Activated T-helper 1 cell treated with anti-CD3 and anti-CD28 coated beads, Interleukin-2, amount 50 U/mL, for 16 hours (primary cell): ENCODE measurements at places on chromosomes 13 and 19.

- DNase-seq = no peak
These were observed 830.2 kb upstream of the SPRY2 start for GRCh38 chr13:81171065-81171647.

DNA sequence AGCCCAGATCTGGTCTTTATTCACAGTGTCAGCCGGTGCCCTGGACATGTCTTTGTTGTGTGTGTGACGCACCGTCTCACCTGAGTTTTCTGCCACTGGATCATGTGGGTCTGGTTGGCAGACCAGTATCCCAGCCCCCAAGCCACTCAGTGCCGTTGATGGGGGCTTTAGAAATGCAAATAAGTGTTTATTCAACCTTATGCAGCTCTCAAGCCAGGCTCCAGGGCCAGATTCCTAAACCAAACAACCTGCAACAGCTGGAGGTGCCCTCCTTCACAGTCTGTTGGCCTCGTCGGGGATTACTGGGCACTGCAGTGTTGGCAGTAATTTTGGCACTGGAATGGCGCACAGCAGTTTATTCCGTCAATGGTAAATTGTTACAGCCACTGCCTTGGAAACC is 21.6 kb downstream of the FAM124A start:
- DNase-seq = no peak

GRCh38 chr19:55080121-55080967 is 4.7 kb downstream of the EPS8L1 start:
- DNase-seq = peak; percentile 32

DNA sequence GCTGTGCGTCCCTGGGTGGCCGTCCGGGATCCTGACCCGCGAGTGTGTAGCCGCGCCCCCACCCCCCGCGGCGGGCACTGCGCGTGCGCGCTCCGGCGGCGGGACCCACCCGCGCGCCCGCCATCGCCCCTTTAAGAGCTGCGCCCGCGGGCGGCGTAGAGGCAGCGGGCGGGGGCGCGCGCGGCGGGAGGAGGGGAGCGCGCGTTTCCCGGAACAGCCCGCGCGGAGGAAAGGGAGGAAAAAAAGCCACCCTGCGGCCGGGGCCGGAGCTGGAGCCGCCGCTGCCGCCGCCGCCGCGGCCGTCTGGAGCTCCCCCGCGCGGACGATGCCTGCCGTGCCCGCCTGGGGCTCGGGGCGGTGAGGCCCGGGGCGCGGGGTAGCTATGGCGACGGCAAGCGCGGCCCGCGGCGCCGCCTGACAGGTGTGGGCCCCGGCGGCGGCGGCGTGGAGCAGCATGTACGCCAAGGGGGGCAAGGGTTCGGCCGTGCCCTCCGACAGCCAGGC is at the start of gene SSBP4:
TSS of gene SSBP4 (plus strand) at position 204 of the 504 bp plus-strand sequence. CDS start at position 455, 251 bp downstream.
- DNase-seq = peak; percentile 32

DNA sequence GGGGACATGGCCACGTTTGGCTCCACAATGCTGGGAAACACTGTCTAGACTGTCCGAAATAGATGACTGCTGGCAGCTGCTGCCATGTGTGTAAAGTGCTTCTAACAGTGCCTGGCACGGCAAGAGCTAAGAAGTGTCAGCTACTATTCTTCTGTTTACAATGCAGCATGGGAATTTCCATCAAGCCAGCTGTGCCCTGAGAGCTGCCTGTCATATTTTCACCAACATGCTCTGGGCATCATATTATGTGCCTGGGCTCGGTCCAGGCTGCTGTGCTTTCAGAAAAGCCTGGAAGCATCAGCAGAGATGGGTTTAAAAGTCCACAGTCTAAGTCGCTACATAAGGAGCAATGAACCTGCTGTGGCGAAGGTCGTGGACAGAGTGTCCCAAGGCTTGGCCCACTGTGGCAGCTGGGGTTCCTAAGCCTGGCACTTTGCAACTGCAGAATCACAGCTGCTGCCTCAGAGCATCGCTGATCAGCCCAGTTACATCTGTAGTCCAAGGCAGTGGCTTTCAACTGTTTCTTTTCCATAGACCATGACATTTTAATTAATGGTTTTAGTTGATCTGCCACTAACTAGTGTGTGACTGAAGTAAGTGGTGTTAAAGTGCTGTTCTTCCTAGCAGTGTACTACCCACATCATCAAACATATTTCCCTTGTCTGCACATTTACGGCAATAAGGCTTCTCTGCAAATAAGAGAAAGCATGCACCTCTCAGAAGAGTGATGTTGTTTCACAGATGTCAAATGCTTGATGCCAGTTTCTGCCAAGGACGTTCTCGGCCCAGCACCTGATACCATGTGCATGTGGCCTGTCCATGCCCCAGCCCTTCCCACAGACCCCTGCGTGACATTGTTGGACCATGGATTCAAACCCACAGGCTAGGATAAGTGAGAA is 95.7 kb upstream of the C1QTNF9B start:
- no peak for DNase-seq

DNA sequence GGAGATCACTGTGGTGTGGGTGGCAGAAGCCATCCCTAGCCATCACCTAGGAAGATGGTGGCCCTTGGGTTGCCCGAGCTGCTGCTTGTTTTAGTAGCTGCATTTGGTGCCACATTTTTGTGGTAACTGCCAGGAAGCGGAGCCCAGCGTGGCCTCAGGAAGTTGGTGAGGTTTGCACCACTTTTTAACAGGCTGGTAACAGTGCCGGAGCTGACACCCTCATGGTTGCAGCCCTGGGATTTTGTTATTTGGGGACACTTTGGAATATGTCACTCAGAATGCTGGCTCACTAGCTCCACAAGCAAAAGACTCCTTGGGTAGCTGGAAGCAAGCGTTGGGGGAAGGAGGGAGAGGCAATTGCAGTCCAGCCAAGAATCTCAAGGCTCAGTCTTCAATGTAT is 22.1 kb downstream of the ACTN4 start:
- DNase-seq = no peak

- DNase-seq = no peak
These were observed 18.1 kb downstream of the RNASEH2B start for GRCh38 chr13:50927701-50928100.
